ENCODE measurements at places on chromosomes 2 and 18. TPM values are rescaled to one million over a fixed set of nuclear protein-coding genes. Genes with fewer than 3 reads are reported as not detected.

DNA sequence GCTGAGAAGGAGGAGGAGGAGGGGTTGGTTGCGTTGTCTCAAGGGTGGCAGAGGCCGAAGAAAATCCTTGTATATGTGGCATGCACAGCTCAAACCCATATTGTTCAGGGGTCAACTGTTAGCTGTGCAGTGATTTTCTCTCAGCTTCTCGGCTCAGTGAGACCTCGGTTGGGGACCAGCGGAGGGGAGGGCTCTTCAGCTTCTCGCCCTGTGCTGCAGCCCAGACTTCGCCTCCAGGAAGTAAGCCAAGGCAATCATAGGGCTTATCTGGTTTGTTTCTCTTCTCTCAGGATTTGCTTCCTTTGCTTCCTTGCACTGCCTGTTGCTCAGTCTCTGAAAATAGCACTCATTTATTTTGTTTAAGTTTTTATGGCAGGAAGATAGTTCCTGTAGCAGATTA is 85.5 kb downstream of the SOWAHC start:
- DNase-seq = peak; percentile 24

DNA sequence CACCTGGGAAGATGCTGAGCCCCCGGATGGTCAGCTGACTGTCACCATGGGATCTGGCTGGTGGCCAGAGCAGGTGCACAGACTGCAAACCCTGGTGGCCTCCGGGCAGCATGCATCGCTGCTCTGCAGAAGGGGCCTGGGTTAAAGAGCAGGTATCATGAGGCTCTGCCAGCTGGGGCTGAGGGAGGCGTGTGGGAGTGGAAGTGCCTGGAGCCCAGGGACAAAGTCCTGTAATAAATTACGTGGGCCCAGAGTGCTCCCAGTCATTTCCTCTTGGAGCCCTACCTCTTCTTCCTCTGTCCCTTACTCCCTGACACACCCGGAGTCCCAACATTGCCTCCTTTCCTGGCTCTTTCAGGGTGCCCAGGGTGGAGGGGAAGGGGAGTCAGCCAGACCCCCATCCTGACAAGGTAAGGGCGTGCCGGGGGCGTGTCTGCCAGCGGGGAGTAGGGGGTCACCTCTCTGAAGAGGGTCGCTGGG is at the start of gene MYO7B:
MYO7B (plus strand) TSS at position 262 of the 480 bp plus-strand sequence. CDS start 24,040 bp downstream, outside the sequence.
- DNase-seq = no peak

DNA sequence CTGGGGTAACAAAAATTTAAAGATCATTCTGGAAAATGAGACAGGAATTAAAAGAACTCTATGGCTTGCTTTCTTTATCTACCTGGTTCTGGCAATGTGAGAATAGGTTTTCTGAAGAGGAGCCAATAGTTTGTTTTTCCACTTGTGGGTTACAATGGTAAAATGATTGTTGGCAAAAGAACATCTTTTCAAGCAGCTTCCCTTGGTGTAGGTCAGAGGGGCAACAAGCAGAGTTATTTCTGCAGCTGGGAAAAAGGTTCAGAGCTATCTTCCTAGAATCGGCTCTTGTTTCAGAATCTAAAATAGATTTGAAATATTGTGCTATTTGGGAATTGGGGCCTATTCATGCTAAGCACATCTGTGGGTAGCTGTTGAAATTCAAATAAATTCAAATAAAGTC is 11.5 kb upstream of the TSPYL6 start:
- peak; percentile 57 for DNase-seq

DNA sequence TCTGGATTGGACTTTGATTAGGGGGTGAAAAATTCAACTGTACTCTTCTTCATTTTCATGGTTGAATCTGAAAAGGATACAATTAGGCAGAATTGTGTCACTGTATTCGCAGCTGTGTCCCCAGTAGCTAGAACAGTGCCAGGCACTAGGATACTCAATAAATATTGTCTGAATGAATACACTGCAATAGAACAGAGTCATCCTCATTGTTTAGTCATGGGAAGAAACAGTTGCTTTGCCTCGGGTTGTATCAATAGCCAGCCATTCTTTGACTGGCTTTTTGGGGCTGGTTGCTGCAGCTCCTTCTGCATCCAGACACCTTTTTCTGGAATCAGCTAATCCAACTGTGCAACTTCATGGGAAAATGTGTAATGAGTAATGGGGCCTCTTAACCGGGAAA is 18.1 kb upstream of the DYNC1I2 start:
- no peak for DNase-seq

- no peak for DNase-seq
Measured at GRCh38 chr18:36329684-36330434, 32.3 kb downstream of the FHOD3 start.

- no peak for DNase-seq
Measured at GRCh38 chr2:232448304-232448690, 7.7 kb upstream of the ALPI start.

DNA sequence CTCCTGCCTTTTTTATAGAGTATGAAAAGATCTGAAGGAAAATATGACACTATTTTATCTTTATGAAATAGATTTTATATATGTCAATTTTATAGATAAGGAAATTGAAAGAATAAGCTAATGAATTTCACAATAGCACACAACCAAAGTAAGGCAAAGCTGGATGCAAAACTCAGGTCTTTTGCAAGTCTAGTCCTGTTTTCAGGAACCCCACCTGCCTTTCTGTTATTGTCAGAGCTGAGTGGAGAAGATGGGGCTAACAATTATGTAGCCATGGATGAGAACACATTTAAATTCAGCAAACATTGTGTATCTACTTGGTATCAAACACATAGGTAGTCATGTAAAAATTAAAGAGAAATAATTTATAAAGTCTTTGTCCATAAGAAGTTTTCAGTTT is 161.5 kb upstream of the ZEB2 start:
- no peak for DNase-seq

- no peak for DNase-seq
Measured at GRCh38 chr2:14816069-14817060, 183.8 kb downstream of the LRATD1 start.

- DNase-seq = no peak
Measured at GRCh38 chr18:27956001-27956640, 220.8 kb downstream of the CDH2 start.

The DLX1 gene
- not detected for total RNA-seq

GRCh38 chr2:234172066-234172465 is 121.6 kb downstream of the SPP2 start:
- no peak for DNase-seq
